Activated CD8-positive, alpha-beta memory T cell treated with anti-CD3 and anti-CD28 coated beads, Interleukin-2, amount 10 ng/mL, durations not matched to agents 7 days and 5 days (primary cell): ENCODE measurements at places on chromosomes 6 and 20.

DNA sequence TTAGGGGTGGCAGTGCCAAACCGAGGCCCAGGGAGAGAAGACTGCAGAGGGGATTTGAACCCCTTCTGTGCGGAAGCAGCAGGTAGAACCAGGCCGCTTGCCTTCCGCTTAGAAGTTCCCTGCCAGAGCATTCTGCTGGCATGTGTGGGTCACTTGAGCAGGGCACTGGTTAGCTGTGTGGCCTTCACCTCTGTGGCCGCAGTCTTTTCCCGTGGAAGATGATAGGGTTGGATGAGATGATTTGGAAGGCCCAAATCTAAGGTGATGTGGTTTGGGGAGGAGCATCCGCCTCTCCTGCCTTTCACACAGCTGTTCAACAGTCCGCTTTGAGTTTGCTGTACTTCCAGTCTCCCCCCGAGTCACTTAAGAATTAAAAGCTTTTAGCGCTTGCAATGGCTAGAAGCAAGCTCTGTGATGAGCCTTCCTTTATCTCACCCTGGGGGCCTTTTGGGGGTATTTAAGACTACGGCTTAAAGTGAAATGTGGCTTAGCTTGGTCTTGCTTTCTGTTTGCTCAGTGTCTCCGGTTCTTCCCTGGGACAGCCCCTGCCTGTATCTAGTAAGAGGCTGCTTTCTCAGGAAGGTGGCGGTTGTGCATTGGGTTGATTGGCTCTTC, 743 bp downstream of the CMTR1 start:
- peaks cover 45% of the 10 kb centered on the region for H3K36me3 ChIP-seq
- peaks cover 2% of the 10 kb centered on the region for H3K27me3 ChIP-seq
- DNase-seq = peak; percentile 71
- peak overlapping the region; percentile 100 for H3K27ac ChIP-seq
- H3K4me1 ChIP-seq = peaks cover 50% of the 10 kb centered on the region
- peak overlapping the region; percentile 97 for H3K4me3 ChIP-seq

GRCh38 chr6:53192682-53193188, 44.1 kb upstream of the GCM1 start:
- no peak for DNase-seq
- H3K4me3 ChIP-seq = no peak overlapping the region
- no peak overlapping the region for H3K27ac ChIP-seq
- H3K27me3 ChIP-seq = no peaks in the 10 kb centered on the region
- no peaks in the 10 kb centered on the region for H3K36me3 ChIP-seq
- peaks cover 9% of the 10 kb centered on the region for H3K4me1 ChIP-seq

- no peak overlapping the region for H3K4me3 ChIP-seq
- no peaks in the 10 kb centered on the region for H3K4me1 ChIP-seq
- DNase-seq = no peak
- H3K27me3 ChIP-seq = peaks cover 54% of the 10 kb centered on the region
- no peak overlapping the region for H3K27ac ChIP-seq
Observed at GRCh38 chr6:1363729-1364572, 25.4 kb upstream of the FOXF2 start.

- H3K36me3 ChIP-seq = peaks cover 10% of the 10 kb centered on the region
- no peak overlapping the region for H3K4me3 ChIP-seq
- peak overlapping the region; percentile 40 for H3K27ac ChIP-seq
- H3K4me1 ChIP-seq = peaks cover 13% of the 10 kb centered on the region
- no peaks in the 10 kb centered on the region for H3K27me3 ChIP-seq
Observed at GRCh38 chr20:63693733-63694583, 2.5 kb upstream of the TNFRSF6B start.

DNA sequence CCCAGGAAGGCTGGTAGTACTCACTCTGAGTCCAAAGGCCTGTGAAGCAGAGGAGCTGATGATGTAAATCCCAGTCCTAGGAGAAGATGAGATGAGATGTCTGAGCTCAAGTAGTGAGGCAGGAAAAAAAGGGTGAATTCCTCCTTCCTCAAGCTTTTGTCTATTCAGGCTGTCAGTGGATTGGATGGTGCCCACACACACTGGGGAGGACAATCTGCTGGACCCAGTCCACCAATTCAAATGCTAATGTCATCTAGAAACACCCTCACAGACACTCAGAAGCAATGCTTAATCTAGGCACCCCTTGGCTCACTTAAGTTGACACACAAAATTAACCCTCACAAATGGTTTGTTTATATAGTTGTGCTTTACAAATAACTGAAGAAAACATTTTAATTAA, 94.6 kb downstream of the CD109 start:
- no peak overlapping the region for H3K4me3 ChIP-seq
- no peaks in the 10 kb centered on the region for H3K36me3 ChIP-seq
- H3K4me1 ChIP-seq = peaks cover 4% of the 10 kb centered on the region
- no peaks in the 10 kb centered on the region for H3K27me3 ChIP-seq
- no peak overlapping the region for H3K27ac ChIP-seq

GRCh38 chr20:8766868-8767390, 302.0 kb upstream of the PLCB4 start:
- no peak overlapping the region for H3K27ac ChIP-seq
- H3K4me1 ChIP-seq = peaks cover 5% of the 10 kb centered on the region
- H3K27me3 ChIP-seq = no peaks in the 10 kb centered on the region
- H3K36me3 ChIP-seq = no peaks in the 10 kb centered on the region
- DNase-seq = no peak

DNA sequence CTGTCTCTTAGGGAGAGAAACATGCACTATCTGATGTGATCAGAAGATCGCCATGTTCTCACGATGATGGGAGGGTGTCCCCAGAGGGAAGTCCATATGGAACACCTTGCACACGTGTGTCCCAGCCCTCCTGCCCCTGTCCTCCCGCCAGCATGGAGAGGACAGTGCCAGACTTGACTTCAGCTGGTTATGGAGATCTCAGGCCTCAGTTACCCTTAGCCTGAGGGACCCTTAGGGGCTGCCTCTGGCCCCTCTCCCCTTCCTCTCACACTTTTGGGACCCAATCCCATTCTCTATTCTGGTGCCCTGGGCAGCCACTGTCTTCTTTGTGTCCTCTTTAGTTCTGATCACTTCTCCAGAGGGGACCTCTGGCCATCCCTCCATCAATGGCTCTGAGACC, 1.6 kb downstream of the TREML4 start:
- no peaks in the 10 kb centered on the region for H3K36me3 ChIP-seq
- no peaks in the 10 kb centered on the region for H3K4me1 ChIP-seq
- H3K27ac ChIP-seq = no peak overlapping the region
- peaks cover 33% of the 10 kb centered on the region for H3K27me3 ChIP-seq
- H3K4me3 ChIP-seq = no peak overlapping the region

- peaks cover 26% of the 10 kb centered on the region for H3K36me3 ChIP-seq
- no peak for DNase-seq
- peaks cover 28% of the 10 kb centered on the region for H3K4me1 ChIP-seq
- H3K27ac ChIP-seq = peak overlapping the region; percentile 85
- H3K4me3 ChIP-seq = peak overlapping the region; percentile 82
Observed at GRCh38 chr20:25695532-25696370, 902 bp downstream of the ZNF337 start.

- H3K4me3 ChIP-seq = peak overlapping the region; percentile 60
- peak; percentile 70 for DNase-seq
- peaks cover 37% of the 10 kb centered on the region for H3K4me1 ChIP-seq
- H3K36me3 ChIP-seq = peaks cover 2% of the 10 kb centered on the region
Observed at GRCh38 chr6:30101444-30102413, 11.2 kb downstream of the TRIM31 start.

- no peak for DNase-seq
- no peaks in the 10 kb centered on the region for H3K36me3 ChIP-seq
- no peaks in the 10 kb centered on the region for H3K4me1 ChIP-seq
- no peak overlapping the region for H3K27ac ChIP-seq
- H3K27me3 ChIP-seq = no peaks in the 10 kb centered on the region
Observed at GRCh38 chr6:34350137-34350933, 42.1 kb downstream of the NUDT3 start.

GRCh38 chr20:5402903-5403531, 86.3 kb upstream of the PROKR2 start:
- H3K36me3 ChIP-seq = no peaks in the 10 kb centered on the region
- H3K27ac ChIP-seq = no peak overlapping the region
- H3K4me1 ChIP-seq = peaks cover 4% of the 10 kb centered on the region
- H3K27me3 ChIP-seq = no peaks in the 10 kb centered on the region

GRCh38 chr6:81895511-81896185, 143.2 kb upstream of the TENT5A start:
- no peak for DNase-seq
- no peak overlapping the region for H3K4me3 ChIP-seq
- no peaks in the 10 kb centered on the region for H3K27me3 ChIP-seq
- no peak overlapping the region for H3K27ac ChIP-seq

DNA sequence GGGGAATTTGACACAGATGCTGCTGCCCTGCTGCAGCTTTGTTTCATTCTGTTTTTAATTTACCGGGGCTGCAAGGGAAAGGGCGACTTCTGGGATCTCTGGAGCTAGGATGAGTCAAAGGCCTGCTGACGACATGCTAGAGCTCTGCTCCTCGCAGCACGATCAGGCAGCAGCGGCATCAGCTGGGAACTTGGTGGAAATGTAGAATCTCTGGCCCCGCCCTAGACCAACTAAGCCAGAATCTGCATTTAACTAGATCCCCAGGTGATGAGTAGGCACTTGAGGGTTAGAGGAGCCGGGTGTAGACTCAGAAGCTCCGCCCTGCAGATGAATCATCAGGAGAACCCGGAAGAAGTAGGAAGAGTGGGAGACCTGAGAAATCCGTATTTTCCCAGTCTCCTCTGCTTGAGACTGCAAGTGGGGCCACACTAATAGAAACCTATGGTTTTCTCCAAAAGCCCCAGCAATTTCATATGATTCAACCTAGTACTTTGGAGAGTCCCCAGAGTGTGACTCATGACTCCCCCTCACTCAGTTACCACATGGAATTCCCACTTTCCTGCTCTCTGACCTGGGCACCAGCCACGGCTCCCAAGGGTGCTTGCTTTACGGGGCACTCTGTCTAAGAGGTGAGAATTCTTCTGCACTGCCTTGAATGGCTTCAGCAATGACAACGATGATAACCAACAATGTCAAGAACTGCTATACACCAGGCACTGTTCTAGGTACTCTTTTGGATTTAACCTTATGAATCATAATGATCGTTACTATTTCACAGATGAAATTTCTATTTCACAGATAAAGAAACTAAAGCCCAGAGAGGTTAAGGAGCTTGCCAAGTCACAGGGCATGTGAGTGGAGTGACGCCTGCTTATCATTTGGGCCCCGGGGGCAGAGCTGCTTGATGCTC, 18.1 kb downstream of the TUBB2B start:
- H3K27ac ChIP-seq = no peak overlapping the region
- peaks cover 1% of the 10 kb centered on the region for H3K36me3 ChIP-seq
- peaks cover 20% of the 10 kb centered on the region for H3K4me1 ChIP-seq
- peaks cover 15% of the 10 kb centered on the region for H3K27me3 ChIP-seq

GRCh38 chr6:135146162-135146934, 34.8 kb upstream of the MYB start:
- H3K36me3 ChIP-seq = peaks cover 18% of the 10 kb centered on the region
- H3K27ac ChIP-seq = peak overlapping the region; percentile 88
- peaks cover 65% of the 10 kb centered on the region for H3K4me1 ChIP-seq
- no peak overlapping the region for H3K4me3 ChIP-seq
- no peaks in the 10 kb centered on the region for H3K27me3 ChIP-seq

- no peak for DNase-seq
- H3K36me3 ChIP-seq = peaks cover 2% of the 10 kb centered on the region
- peaks cover 8% of the 10 kb centered on the region for H3K4me1 ChIP-seq
- H3K27ac ChIP-seq = no peak overlapping the region
- H3K27me3 ChIP-seq = peaks cover 19% of the 10 kb centered on the region
Observed at GRCh38 chr6:33490621-33491020, 36.2 kb downstream of the ZBTB9 start.
